ENCODE measurements at places on chromosomes 16 and 17.

- DNase-seq = no peak
Observed at GRCh38 chr16:52573365-52574299, 26.7 kb upstream of the TOX3 start.

- no peak for DNase-seq
Observed at GRCh38 chr16:72847187-72848027, 200.5 kb downstream of the ZFHX3 start.

GRCh38 chr16:16163571-16163970 is 59.7 kb downstream of the ABCC6 start:
- DNase-seq = peak; percentile 76

GRCh38 chr16:55002419-55002818 is 71.8 kb downstream of the IRX5 start:
- DNase-seq = no peak

DNA sequence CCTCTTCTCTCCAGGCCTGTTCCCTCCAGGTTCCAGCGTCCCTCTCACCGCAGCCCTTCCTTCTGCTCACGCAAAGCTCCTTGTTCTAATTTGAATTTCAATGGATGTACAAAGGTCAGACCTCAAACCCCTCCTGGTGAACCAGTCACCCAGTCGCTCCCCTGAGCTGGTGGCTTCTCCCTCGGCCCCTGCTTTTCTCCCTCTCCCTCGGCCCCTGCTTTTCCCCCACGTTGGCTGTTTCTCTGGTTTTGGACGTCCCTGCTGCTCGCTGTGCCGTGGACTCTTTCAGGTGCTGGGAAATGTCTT is 8.6 kb upstream of the MSLN start:
- no peak for DNase-seq

DNA sequence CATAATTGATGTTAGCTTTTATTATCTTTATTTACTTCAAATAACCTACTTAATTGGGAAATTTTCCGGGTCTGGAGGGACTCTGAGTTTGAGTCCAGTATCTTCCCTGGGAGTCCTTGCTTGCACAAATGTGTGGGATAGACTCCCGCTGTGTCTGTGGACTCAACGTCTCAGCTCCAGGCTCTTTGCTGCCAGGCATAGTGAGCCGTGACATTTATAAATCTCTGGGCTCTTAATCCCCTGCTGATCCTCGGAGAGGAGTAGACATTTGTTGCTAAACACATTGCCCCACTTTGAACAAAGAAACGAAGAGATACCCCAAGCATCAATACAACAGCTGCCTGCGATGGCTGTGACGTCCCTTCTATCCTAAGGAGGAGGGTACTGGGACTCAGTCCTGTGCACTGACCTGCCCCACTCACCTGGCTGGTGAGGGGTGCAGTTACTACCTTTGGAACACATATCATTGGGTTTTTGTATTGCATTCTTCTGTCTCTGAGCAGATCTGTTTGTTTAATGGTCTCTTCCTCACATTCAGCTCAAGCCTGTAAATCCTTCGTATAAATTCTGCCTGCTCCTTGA is 316.9 kb downstream of the HAPSTR1 start:
- no peak for DNase-seq

GRCh38 chr16:56691885-56692284 is 9.6 kb downstream of the MT1X start:
- no peak for DNase-seq

DNA sequence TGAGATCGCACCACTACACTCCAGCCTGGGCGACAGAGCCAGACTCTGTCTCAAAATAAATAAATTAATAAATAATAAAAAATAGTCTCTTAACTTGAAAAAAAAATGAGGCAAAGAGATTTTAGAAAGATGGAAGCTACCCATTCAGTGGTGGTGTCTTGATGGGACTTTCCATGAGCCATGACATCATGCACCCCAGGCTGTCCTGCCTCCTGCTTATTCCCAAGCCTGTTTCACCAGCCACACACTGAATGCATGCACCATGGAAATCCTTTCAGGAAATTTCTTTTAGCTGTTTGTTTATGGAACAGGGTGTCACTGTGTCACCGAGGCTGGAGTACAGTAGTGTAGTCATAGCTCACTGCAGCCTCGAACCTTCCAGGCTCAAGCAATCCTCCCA is 8.9 kb upstream of the DLX3 start:
- no peak for DNase-seq

GRCh38 chr16:4811242-4811641 is 8.8 kb upstream of the ROGDI start:
- no peak for DNase-seq

DNA sequence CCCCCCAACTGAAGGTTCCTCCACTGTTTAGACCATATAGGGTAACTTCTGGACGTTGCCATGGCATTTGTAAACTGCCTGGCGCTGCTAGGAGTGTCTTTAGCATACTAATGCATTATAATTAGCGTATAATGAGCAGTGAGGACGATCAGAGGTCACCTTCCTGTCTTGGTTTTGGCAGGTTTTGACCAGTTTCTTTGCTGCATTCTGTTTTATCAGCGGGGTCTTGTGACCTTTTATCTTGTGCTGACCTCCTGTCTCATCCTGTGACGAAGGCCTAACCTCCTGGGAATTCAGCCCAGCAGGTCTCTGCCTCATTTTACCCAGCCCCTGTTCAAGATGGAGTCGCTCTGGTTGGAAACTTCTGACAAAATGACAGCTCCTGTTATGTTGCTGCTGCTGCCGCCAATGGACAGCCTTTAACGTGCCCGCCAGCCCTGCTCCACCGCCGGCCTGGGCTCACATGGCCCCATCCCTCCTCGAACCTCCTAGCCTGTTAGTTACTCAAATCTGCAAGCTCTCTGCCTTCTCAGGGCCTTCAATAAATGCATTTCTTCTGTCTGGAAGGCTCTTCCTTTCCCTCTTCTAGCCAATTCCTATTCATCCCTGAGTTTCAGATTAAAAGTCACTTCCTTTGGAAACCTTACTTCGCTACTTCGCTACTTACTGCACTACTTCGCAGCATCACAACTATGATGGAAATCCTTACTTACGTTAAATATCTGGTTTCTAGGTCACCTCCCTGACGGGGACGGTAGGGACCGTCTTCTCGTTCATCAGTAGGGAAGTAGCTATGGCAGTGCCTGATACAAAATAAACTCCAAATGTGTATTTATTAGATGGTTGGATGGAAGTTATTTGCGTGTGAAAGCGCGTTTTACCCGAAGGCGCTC is 640 bp upstream of the NAGLU start:
- DNase-seq = no peak
